ENCODE measurements at places on chromosomes 3 and 15. TPM values are rescaled to one million over a fixed set of nuclear protein-coding genes. Genes with fewer than 3 reads are reported as not detected.

The AHSG gene
- not detected for total RNA-seq

The BRPF1 gene
- 10.9 TPM for total RNA-seq

The CCR8 gene
- not detected for total RNA-seq

The ANKUB1 gene
- 0.51 TPM for total RNA-seq

The VIPR1 gene
- total RNA-seq = 0.26 TPM

The INSYN1 gene
- total RNA-seq = 13.5 TPM

The ACOX2 gene
- 29.0 TPM for total RNA-seq

The NANOGP8 gene
- total RNA-seq = not detected

The RARB gene
- 6.7 TPM for total RNA-seq

The CTDSPL gene
- 41.6 TPM for total RNA-seq

The ZBTB20 gene
- 157 TPM for total RNA-seq

The ARNT2 gene
- total RNA-seq = 10.4 TPM

The SCAP gene
- 61.0 TPM for total RNA-seq

The CAPN3 gene
- total RNA-seq = 5.9 TPM

The AGBL1 gene
- not detected for total RNA-seq

The MESP2 gene
- not detected for total RNA-seq

The TMEM207 gene
- not detected for total RNA-seq

The CCDC39 gene
- 1.5 TPM for total RNA-seq

The FBXL22 gene
- 44.1 TPM for total RNA-seq

The GPR160 gene
- total RNA-seq = 2.6 TPM

The C3orf20 gene
- 0.07 TPM for total RNA-seq

The KLHL6 gene
- 0.26 TPM for total RNA-seq

The COL8A1 gene
- 2.6 TPM for total RNA-seq

The MKRN3 gene
- total RNA-seq = 0.29 TPM

The NME9 gene
- total RNA-seq = 5.0 TPM

The SLC12A1 gene
- total RNA-seq = 0.41 TPM

The CLDN16 gene
- total RNA-seq = not detected

The HYAL3 gene
- not detected for total RNA-seq

The BFSP2 gene
- not detected for total RNA-seq

The DHFR2 gene
- 1.5 TPM for total RNA-seq

The TEX55 gene
- not detected for total RNA-seq

The PLA2G4E gene
- not detected for total RNA-seq

The RPL29 gene
- 696 TPM for total RNA-seq

The ACVR2B gene
- 13.8 TPM for total RNA-seq

The ATP13A4 gene
- 0.77 TPM for total RNA-seq

The CCDC191 gene
- total RNA-seq = 4.1 TPM

The IL16 gene
- 69.2 TPM for total RNA-seq

The ADAMTS17 gene
- not detected for total RNA-seq

The ROBO1 gene
- 12.3 TPM for total RNA-seq

The MITF gene
- total RNA-seq = 66.0 TPM

The KLHL40 gene
- total RNA-seq = not detected
